CD4-positive, alpha-beta T cell treated with Interleukin-21 for 1 hour (primary cell): ENCODE measurements at places on chromosomes 12 and 14.

DNA sequence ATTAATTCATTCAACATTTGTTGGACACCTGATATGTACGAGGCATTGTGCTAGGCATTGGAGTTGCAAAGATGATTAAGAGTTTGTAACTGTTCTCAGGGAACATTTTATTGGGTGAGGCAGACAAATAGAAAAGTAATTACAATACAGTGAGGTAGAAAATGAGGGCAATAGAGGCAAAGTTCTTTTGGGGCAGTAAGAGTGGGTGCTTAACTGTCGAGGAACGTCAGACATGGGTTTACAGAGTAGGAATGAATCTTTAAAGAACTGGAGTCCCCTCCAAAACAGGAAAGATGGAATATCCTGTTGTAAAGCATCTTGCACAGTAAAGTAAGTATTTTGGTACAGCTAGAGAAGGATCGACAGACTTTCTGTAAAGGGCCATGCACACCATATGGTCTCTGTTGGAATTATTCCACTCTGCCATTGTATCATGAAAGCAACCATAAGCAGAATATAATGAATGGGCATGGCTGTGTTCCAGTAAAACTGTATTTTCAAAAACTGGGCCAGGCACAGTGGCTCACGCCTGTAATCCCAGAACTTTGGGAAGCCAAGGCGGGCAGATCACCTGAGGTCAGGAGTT is 9.1 kb downstream of the CREBL2 start:
- no peak for DNase-seq

DNA sequence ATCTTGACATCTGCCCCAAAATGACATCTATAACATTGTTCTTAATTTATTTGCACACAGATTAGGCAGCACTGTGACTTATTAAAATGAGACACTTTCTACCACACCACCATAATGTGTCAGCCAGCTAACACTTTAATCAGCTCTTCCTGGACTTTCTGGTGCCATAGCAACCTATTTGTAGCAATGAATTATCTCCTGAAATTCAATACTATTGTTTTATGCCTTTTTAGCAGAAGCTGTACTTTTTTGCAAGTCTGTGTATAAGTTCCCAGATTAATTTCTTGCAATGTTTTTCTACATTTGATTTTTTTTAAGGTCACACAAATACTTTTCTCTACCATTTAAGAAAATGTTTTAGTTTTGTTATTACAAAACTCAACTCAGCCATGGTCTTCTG is 72.8 kb upstream of the SAV1 start:
- DNase-seq = no peak

GRCh38 chr12:120227233-120228040 is 26.5 kb upstream of the RPLP0 start:
- no peak for DNase-seq

DNA sequence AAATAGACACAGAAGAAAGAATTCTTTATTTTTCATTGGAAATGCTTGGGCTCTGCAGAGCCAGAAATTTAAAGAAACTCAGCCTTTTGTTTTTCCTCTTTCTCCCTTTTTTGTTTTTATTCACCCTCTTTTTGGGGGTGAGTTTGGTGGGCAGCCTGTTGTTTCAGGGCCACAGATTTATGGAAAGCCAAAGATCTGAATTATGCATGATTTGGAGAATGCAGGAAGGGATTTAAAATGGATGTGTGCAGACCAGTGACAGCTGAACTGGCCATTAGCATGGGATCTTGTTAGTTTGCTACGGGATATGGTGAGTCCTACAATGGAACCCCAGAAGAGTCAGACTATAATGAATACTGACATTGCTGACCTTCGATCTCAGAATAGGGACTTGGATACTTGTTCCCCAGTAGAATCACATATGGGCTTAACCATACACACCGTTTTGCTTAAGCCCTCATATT is 7.7 kb upstream of the ATXN2 start:
- no peak for DNase-seq

DNA sequence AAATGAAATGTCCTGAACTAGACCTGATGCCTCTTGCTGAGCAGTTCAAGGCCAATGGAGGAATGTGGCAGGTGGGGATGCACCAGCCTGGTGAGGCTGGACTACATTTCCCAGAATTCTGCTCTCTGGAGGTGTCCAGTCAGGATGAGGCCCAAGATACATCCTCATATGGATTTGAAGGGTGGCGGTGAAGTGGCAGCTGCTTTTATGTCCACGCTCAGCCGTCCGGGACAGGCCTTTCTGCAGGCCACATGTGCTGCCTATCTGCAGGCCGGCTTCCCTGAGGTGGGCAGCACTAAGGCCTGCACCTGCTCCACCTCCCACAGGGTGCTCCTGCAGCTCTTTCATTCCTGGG is 230.2 kb downstream of the BCL11B start:
- DNase-seq = no peak

DNA sequence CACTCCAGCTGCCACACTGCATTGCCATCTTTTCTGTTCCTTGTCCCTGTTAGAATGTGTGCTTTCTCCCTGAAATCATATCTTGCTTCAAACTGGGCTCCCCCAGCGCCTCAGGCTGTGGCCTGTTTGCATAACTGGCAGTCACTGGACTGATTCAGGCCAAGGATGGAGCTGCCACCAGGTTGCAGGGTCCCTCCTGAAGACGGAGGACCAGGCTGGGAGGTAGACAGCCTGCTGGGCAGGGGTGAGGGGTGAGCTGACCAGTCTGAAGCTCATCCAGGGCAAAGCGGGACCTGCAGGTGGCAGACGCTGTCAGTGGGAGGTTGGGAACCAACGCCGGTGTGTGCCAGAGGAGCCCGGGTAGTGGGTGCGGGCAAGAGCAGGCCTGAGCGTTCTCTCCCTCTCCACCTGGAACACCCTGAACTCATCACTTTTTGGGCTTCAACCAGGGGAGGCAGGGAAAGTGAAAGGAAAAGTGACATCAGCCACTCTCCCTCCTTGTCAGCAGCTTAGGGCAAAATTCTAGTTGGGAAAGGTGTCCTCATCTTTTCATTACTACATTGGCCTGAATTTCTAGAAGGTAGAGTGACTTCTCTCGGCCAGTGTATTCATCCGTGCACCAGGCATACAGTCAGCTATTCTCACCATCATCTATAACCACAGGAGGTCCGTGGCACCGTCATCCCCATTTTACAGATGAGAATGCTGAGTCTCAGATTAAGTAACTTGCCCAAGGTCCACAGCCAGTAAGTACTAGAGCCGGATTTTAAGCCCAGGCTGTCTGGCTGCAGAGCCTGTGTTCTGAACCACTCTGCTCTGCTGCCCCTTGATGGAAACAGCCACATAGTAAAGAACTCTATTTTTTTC is 219.1 kb downstream of the SLC41A2 start:
- no peak for DNase-seq

GRCh38 chr12:90972226-90972625 is 17.2 kb upstream of the CCER1 start:
- no peak for DNase-seq

DNA sequence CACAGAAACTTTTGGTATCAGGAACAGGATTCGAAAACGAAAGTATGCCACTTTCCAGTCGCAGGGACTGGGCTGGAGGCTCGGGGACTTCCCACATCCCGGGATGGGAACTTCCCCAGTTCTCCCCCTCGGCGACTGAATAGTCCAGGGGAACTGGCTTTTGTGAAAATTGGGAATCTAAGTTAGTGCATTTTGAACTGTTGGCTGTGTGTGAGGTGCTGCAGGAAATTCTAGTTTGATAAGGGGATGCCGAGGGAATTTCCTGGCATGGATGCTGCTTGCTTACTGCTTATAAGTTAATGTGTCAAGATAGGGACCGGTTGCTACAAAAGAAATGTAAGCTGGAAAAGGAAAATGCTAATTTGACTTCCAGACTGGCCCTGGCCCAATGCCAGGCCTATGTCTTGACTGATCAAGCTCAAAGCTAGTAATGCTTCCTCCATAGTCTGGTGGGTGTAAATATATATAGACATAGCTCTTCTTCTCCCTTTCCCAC is 73.4 kb upstream of the EIF5 start:
- peak; percentile 1 for DNase-seq

DNA sequence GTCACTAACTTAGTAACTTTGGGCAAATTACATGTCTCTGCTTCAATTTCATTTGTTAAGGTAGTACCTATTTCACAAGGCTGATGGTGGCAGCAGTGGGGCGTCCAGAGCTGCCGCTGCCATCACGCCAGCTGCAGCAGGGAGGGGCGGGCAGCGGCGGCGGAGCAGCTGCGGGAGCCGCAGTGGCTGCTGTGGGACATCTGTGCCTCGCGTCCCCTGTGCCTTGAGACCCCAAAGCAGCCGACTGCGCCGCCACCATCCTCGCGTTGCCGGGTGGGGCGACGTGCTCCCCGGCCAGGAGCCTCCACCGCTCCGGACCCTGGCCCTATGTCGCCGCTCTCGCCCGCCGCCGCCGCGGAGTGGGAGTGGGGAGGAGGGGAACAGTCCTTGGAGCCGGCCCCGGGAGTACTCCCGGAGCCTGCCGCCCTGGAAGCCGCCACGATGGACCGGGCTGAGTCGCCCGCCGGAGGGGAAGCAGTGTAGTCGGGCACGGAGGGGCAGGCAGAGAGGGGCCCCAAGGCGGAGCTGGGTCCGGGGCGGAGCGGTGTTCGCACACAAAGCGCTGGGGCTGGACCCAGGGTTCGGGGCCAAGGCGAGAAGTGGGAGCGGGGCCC is 51.4 kb downstream of the A2M start:
- DNase-seq = peak; percentile 51

DNA sequence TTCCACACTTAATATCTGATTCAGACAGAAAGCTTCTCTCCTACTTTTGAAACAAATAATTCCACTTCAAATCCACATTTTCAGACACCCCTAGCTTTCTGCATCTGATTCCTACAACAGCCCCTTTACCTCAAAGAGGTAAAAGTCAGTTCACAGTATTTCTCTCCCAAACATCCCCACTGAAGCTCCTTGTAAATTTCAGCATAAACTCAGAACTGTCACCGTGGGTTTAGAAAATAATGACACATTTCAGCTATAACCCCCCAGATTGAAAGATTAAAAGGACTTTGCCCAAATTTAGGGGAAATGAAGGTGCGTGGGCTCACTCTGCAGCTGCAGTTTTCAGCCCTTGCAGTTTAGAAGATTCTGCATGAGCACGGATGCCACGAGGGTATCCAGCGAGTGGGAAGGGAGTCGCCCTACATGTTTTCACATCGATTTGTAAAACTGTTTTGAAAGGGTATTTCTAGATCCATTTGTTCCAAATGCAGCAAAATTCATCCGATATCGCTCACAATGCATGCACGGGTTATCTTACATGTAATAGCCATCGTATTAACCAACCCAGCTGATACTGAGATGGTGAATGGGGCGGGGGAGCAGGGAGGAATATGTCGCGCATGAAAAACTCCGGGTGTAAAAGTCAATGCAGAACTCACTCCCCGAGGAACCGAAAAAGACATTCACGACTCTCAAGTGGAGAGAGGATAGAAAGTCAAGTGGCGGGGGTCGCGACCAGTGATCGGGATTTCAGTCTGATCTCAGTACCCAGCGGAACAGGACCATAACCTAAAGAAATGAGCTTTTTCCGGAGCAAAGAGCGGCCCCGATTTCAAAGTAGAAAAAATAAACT is 5.0 kb upstream of the CCND2 start:
- peak; percentile 57 for DNase-seq

DNA sequence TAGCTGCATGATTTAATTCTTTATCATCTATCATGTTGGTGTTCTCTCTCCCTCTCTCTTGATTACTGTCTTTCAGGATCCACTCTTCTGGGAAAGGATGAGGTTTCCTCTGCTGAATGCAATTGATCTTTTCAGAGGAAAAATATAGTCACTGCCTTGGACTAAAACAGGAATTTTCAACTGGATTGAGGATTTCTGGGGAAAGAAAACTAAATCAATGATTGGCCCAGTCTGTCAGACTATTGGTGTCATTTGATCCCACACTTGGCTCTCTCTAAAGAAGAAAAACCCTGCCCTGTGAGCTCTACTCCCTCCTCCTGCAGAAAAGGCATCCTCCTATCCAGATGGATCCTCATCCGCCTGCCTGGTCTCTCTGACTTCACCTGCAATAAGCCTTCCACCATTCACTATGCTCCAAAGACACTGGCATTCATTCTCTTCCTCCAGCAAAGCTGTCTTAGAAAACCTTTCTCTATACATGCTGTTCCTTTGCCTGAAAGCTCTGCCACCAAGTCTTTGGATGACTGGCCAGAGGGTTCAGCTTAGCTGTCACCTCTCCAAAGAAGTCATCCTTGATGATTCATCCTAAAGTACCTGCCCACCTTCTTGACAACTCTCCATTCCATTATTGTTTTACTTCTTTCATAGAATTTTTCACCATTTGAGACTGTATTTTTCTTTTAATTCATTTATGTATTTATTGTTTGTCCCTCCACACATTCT is 127.7 kb upstream of the CAND1 start:
- no peak for DNase-seq

DNA sequence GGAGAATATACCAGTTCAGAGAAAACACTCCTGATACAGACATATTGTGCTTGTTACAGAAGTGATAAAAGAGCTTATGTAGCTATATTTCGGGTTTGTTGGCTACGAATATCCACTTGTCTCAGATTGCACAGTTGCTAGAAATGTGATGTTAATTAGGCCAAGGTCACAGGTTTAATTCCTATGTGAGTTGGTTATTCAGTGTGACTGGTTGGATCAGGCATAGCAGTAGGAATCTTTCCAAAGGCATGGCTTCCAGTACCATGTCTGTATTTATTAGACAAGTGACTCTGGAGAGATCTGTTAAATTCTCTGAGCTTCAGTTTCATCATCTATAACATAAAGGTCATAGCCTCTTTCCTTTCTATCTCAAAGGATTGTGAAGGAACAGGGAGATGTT is 152.7 kb upstream of the KITLG start:
- no peak for DNase-seq

DNA sequence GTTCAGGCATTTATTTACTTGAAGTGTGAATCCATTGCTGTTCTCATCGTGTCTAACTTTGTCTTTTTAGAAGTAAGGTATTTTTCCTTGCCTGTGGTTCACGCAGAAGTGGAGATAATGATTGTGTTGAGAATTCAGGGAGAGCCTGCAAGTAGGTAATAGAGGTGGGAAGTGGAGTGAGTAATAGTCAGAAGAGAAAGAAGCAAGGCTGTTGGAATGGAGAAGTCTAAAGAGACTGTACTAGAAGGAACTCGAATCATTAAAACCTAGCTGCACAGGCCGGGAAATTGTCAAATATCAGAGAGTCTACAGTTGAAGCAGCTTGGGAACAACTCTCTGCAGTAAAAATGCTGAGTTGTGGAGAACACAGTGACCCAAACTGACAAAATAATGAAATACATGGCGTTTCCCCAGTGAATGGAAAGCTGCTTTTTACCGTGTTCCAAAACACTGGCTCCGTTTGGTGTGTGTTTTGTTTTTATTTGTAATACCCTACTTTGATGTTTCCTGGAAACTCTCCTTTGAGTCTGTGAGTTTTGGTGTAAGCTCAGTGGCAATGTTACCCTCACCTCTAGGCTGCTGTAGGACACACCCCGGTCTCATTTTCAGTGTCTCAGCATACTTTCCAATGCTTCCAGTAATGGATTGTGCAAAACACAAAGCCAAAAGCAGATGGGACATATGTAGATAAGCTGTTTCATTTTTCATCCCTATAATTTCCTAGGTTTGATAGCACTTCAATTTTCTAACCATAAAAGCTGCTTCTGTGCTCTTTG is 146.6 kb downstream of the CRADD start:
- no peak for DNase-seq

- DNase-seq = no peak
Measured at GRCh38 chr14:51131516-51131915, 36.6 kb upstream of the TRIM9 start.
